ENCODE measurements at places on chromosomes 7 and 10.

DNA sequence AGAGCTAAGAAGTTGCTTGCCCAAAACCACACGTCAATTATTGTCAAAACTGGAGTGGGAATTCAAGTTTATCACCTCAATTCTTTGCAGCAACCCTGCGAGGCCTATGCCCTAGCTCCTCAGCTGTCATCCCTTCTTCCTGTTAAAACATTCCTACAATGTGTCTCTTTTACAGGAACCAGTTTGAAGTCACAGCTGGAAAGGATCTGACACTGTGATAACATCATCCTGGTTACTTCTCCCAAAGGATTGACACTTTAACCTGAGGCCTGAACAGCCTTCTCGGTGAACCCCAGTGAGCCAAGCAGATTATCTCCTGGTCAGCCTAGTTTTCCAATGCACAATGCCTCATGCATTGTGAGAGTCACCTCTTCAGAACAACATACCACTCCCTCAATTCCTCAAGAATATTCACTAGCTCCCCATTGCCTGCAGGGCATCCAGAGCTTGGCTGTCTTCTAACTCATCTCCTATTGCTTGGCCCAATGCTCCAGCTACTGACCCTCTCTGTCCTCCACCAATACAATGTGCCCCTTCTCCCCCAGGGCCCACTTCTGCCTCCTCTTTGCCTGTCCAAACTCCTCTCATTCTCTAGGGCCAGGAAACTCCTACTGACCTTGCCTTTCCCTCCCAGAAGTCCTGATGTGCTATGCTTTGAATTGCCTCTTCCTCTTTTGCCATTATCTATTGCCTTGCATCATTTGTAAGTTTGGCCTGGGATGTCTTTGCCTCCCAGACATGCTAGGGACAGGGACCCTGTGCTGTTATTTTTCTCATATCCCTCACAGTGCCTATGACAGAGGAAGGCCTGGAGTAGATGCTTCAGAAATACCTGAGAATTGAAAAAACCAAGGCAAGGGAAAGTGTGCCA is 10.4 kb upstream of the DLG5 start:
- no peak for DNase-seq
- H3K27me3 ChIP-seq, result no peaks in the 10 kb centered on the region
- H3K4me1 ChIP-seq, result peaks cover 7% of the 10 kb centered on the region
- H3K36me3 ChIP-seq, result no peaks in the 10 kb centered on the region
- no peak overlapping the region for H3K27ac ChIP-seq

- no peak overlapping the region for H3K4me3 ChIP-seq
- no peaks in the 10 kb centered on the region for H3K4me1 ChIP-seq
- DNase-seq, result no peak
- peaks cover 48% of the 10 kb centered on the region for H3K36me3 ChIP-seq
- H3K27ac ChIP-seq, result no peak overlapping the region
Measured at GRCh38 chr10:48945441-48946130, 5.9 kb upstream of the LRRC18 start.

- H3K36me3 ChIP-seq, result no peaks in the 10 kb centered on the region
- no peaks in the 10 kb centered on the region for H3K27me3 ChIP-seq
- H3K27ac ChIP-seq, result no peak overlapping the region
Measured at GRCh38 chr7:120164-120991, 72.0 kb upstream of the FAM20C start.

- H3K36me3 ChIP-seq, result no peaks in the 10 kb centered on the region
- no peaks in the 10 kb centered on the region for H3K4me1 ChIP-seq
- no peak overlapping the region for H3K4me3 ChIP-seq
- H3K27me3 ChIP-seq, result no peaks in the 10 kb centered on the region
- no peak for DNase-seq
Measured at GRCh38 chr10:80041162-80041561, 37.3 kb upstream of the TMEM254 start.

DNA sequence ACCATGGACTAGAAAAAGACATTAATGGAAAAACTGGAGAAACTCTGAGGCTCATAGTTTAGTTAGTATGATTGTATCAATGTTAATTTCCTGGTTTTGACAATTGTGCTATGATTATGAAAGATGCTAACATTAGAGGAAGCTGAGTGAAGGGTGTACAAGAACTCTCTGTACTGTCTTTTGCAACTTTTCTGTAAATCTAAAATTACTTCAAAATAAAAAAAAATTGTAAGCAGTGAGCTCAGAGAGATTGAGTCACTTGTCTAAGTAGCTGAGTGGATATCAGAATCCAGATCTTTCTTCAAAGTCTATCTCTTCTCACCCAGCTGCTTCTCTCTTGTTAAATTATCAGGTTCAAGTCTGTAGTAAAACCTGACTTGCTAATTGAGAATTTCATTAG is 181.1 kb downstream of the PLCE1 start:
- H3K27me3 ChIP-seq, result no peaks in the 10 kb centered on the region
- no peaks in the 10 kb centered on the region for H3K36me3 ChIP-seq
- no peaks in the 10 kb centered on the region for H3K4me1 ChIP-seq
- H3K4me3 ChIP-seq, result no peak overlapping the region
- no peak for DNase-seq
- H3K27ac ChIP-seq, result no peak overlapping the region

DNA sequence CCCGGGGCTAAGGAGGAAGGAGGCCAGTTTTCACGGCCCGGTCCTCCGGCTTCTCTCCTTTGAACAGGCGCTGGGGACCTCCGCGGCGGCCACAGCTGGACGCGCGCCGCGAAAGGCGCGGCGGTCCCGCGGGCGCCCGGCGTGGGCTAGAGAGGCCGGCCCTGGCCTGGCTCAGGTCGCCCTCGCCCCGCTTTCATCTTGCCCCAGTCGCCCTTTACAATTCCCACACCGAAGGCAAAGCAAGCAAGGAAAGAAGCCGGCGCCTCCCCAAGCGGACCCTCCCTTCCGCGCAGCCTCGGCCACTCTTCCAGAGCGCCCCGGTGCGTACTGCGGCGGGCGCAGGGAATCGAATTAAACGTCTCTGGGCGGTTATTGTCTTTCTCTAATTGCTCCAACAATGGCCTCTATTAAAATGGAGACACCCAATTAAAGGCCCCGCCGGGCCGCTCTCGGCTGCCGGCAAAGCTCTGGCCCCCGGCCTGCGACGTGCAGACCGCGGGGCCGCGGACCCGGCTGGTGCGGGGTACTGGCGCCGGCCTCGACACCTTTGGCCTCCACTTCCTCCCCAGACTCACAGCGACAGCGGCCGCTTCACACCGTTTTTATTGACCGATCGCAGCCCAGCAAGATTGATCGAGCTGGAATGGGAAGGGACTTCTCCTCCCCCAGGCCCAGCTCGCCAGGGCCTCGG is 4.5 kb upstream of the GATA3 start:
- H3K36me3 ChIP-seq, result no peaks in the 10 kb centered on the region
- peaks cover 64% of the 10 kb centered on the region for H3K4me1 ChIP-seq
- DNase-seq, result no peak
- no peak overlapping the region for H3K27ac ChIP-seq

- no peak overlapping the region for H3K4me3 ChIP-seq
- no peak for DNase-seq
- H3K27me3 ChIP-seq, result no peaks in the 10 kb centered on the region
- no peaks in the 10 kb centered on the region for H3K36me3 ChIP-seq
Measured at GRCh38 chr7:14626076-14626475, 276.5 kb downstream of the DGKB start.

Measured in common myeloid progenitor, CD34-positive (primary cell).